Eye (tissue), 1 donor: ENCODE measurements at places on chromosomes 1 and 21.
A peak's percentile ranks its signal among the peaks of the same experiment; 100 is the strongest.

- no peak for DNase-seq
These were observed 65.4 kb downstream of the LUZP1 start for GRCh38 chr1:23103001-23103889.

- DNase-seq, result no peak
These were observed 30.6 kb upstream of the CACNA1E start for GRCh38 chr1:181452746-181453145.

DNA sequence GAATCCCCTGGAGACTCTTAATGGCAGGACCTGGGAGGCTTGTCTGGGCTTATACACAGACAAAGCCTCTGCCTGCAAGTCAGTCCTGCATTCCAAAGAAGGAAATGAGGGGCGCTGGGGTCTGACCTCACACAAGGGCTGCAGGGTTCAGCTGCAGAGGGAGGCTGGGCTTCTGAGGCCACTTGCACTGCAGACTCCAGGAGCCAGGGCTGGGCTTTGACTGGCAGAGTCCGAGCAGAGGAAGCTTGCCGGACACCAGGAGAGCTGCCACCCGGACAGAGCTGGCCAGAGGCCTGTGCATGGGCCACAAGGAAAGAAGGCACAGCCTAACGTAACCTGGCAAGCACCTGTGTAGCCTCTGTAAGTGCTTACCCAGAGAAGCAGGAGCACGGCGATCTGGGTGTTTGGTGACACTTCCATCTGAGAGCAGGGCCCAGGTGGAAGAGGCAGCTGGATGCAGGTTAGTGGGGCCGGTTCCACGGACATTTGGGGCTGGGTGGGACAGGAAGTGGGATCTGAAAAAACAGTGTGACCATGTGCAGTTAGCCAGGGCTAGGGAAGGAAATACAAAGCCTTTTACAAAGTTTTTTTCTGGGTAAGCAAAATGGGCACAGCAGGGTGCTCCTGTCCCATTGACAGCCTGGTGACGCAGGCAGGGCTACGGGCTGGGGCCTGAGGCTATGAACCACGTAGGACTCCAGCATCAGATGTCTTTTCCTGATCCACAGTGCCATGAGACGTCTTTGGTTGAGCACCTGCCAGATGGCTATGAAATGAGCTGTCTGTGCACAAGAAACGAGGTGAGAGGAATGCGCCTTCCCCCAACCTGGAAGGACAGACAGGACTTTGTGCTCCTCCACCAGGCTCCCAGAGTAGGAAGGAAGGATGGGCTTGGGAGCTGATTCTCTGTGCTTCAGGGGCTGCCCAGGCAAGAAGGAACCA, 37.3 kb upstream of the LBR start:
- peak; percentile 68 for DNase-seq

- no peak for DNase-seq
These were observed 74.8 kb downstream of the MORN1 start for GRCh38 chr1:2316451-2316961.

GRCh38 chr1:67515324-67516080, 85.3 kb upstream of the SERBP1 start:
- no peak for DNase-seq

DNA sequence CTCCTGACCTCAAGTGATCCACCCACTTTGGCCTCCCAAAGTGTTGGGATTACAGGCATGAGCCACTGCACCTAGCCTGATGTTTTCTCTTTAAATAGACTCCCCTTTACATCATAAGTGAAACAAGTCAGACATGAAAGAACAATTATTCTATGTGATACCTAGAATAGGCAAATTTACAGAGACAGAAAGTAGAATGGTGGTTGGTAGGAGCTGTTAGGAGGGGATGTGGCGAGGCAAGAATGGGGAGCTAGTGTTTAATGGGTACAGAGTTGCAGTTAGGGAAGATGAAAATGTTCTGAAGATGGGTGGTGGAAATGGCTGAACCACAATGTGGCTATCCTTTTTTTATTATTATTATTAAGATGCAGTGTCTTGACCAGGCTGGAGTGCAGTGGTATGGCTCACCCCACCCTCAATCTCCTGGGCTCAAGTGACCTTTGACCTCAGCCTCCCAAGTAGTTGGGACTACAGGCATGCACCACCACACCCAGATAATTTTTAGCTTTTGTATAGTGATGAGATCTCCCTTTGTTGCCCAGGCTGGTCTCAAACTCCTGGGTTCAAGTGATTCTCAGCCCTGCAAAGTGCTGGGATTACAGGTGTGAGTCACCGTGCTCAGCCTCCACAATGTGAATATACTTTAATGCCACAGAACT, 28.4 kb downstream of the ELF3 start:
- DNase-seq, result no peak

- no peak for DNase-seq
These were observed 166.1 kb downstream of the HIVEP3 start for GRCh38 chr1:41752514-41753170.

GRCh38 chr1:39947260-39947659, 7.7 kb upstream of the MFSD2A start:
- no peak for DNase-seq

DNA sequence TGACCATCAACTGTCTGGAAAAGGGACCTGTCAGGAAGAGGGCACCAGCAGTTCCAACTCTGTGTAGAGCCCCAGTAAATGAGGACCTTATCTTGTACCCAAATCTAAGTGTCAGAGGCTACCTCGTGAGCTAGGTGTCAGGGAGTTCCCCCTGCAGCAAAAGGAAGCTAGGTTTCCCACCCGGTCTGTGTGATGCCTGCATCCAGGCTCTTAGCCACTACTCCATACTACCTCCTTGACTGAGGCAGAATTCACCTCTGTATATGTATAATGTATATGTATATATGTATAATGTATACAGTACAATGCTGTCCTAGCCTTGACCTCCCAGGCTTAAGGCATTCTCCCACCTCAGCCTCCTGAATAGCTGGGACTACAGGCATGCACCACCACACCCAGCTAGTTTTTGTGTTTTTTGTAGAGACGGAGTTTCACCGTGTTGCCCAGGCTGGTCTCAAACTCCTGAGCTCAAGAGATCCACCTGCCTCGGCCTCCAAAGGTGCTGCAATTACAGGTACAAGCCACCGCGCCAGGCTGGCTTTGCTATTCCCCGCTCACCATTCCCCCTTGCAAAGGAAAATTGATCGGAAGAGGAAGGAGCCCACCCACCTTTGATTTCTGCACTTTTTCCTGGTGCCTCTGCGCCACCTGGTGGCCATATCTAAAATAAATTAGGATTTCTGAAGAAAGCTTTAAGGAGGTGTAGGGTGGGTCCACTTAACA, 15.7 kb upstream of the LUZP1 start:
- DNase-seq, result peak; percentile 89

GRCh38 chr1:6494627-6495026, 3.2 kb upstream of the PLEKHG5 start:
- no peak for DNase-seq

DNA sequence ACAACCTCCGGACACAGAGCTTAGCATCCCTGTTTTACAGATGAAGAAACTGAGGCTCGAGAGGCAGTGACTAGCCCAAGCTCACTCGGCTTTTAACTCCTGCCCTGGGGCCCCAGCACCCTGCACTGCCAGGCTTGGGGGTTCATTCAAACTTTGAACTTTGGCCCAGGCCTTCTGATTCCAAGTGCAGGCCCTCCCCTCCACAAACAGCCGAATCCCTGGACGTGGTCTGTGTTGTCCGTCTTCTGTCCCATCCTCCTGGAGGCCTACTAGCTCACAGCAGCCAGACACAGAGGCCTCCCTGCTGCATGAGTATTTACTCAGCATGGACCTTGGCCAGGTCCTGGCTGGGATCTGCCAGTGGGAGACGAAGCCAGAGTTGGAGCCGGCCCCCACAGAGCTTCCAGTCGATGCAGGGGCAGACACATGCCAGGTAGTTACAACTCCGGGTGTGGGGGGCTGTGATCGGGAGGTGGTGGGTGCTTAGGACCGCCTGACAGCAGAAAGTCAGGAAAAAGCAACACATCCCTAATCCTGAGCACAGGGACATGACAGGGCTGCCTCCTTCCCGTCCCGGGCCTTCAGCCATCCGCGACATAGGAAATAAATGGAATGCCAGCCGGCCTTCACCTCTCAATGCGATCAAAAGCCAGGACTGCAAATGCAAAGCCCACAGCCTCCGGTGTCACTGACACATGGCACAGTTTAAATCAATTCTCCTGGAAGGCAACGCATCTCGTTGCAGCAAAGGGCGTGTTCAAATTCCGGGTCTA, 7.4 kb downstream of the IFFO2 start:
- no peak for DNase-seq

DNA sequence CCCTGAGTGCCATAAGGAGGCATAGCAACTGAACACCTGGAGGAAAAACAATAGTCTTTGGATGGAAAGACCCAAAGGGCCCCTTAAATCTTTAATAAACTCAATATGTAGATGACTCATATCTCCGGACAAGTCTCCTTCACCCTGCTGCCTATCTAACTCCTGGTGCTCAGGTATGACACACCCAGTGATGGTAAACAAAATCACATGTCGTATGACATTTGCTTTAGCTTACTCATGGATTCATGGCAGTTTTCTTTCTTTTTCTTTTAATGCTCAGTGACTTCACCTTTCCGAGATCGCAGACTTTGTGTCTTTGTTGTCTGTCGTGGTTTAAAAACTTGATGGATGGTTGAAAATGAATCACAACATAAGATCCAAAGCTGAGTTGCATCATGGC, 208.5 kb upstream of the PROX1 start:
- DNase-seq, result no peak

DNA sequence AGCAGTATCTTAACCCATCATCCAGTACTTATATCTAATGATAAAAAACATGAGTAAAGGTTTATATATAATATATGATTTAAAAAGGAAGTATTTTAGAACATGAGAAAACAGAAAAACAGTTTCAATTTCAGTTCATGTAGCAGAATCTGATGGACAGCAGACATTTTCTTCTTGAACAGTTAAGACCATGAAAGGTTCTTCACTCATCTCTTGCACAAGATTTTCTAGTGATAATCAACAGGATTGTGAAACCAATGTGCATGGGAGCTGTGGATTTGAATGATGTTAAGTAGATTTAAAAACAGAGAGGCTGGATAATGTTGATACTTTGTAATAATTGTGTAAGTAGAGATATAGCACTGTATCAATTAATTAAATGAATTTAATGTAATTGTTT, 1297.6 kb downstream of the BRINP3 start:
- no peak for DNase-seq

DNA sequence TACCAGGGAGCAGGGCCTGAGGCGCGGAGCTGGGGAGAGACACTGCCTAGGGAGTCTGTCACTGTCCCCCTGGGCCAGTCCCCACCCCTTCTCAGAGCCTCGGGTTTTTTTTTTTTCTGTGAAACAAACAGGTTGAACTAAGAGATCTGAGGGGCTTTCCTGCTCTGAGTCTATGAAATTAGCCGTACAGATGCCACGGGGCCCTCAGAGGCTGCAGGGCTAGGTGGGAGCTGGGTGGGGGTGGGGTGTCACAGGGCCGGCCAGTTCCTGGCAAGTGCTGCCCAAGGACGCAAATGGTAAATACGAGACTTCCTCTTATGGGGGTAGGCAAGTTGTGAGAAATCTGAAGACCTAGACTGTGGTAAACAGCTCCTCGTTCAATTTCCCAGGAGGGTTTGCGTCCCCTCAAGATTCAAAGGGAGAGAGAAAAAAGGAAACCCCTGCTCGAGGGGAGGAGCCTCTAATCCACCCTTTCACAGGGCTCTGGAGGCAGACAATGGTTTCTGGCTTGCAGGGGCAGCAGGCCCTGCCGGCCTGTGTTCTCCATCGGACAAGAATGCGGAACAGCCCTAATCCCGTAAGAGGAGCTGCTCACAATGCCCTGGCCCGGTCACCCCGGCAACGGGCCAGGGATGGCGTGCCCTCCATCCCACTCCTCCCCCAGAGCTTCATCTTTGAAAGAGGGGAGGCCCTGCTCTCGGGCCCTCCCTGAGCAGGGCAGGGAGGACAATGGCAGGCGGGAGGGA, 7.8 kb downstream of the NUAK2 start:
- peak; percentile 95 for DNase-seq

- DNase-seq, result no peak
These were observed 6.5 kb downstream of the CACHD1 start for GRCh38 chr1:64476251-64476952.

DNA sequence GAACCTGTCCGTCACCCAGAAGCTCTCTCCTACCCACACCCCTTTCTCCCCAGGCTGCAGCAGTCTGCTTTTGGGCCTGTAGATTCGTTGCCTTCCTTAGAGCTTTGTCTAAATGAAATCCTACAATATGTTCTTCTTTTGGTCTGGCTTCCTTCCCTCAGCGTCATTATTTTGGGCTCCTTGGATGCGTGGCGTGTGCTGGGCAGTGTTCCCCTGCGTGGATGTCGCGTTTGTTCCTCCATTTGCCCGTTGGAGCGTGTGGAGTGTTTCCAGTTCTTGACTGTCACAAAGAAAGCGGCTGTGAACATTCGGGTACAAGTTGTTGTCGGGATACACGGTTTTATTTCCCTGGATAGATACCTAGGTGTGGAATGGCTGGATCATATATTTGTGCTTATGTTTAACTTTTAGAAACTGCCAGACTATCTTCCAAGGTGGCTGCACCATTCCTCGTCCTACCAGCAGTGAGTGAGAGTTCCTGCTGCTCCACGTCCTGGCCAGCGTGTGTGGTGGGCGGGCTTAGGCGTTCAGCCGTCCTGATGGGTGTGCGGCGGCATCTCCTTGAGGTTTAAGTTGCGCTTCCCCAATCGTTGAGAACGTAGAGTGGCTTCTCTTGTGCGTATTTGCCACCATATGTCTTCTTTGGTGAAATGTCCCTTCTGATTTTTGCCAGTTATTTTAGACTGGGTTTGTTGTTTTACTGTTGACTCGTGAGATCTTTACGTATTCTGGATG, 31.7 kb downstream of the SKI start:
- peak; percentile 25 for DNase-seq

GRCh38 chr1:87806379-87807094, 477.9 kb downstream of the LMO4 start:
- peak; percentile 35 for DNase-seq

DNA sequence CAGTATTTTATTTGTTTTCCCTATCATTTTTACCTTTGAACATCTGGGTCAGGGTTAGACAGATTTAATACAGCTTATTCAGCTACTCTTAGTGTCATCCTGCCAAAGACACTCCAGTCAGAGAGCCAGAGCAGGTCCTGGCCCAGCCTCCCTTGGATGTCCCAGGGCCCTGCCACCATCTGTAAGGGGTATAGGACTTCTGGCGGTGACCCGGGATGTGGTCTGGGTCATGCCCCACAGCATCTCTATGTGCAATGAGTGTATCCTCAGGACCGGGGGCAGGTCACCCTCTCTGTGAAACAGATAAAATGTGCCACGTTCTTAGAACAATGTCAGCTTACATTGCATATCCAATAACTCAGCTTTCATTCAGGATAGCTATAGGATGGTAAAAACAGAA, 37.8 kb upstream of the PRSS38 start:
- no peak for DNase-seq

- no peak for DNase-seq
These were observed 28.0 kb downstream of the ARHGAP29 start for GRCh38 chr1:94209425-94209824.

DNA sequence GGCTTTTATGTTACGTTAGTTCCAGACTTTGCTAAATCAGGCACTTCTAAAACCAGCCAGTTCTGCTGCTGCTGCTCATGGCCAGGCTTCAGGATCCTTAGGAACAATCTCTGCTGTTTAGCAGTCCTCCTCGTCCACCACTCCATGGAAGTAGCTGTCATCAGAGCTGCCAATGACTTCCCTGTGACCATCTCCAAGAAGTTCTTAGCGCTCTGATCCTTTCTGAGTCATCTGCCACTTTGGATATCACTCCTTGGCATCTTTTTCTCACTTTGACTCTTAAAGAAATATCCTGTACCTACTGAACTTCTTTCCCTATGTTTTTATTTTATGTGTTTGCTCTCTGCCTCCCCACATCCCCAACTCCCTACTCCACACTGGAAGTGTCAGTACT, 14.7 kb upstream of the IRF2BP2 start:
- no peak for DNase-seq
